Naive thymus-derived CD8-positive, alpha-beta T cell (primary cell): ENCODE measurements at places on chromosomes 6 and 20. TPM values are rescaled to one million over a fixed set of nuclear protein-coding genes. Genes with fewer than 3 reads are reported as not detected.

The GLP1R gene
- total RNA-seq, result not detected

The PXT1 gene
- total RNA-seq, result 0.16 TPM

The CAP2 gene
- total RNA-seq, result not detected

The INSM1 gene
- total RNA-seq, result not detected

The PCIF1 gene
- 77.7 TPM for total RNA-seq

The MATN4 gene
- total RNA-seq, result not detected

The BCAS4 gene
- total RNA-seq, result 77.4 TPM

The CRISP3 gene
- total RNA-seq, result not detected

DNA sequence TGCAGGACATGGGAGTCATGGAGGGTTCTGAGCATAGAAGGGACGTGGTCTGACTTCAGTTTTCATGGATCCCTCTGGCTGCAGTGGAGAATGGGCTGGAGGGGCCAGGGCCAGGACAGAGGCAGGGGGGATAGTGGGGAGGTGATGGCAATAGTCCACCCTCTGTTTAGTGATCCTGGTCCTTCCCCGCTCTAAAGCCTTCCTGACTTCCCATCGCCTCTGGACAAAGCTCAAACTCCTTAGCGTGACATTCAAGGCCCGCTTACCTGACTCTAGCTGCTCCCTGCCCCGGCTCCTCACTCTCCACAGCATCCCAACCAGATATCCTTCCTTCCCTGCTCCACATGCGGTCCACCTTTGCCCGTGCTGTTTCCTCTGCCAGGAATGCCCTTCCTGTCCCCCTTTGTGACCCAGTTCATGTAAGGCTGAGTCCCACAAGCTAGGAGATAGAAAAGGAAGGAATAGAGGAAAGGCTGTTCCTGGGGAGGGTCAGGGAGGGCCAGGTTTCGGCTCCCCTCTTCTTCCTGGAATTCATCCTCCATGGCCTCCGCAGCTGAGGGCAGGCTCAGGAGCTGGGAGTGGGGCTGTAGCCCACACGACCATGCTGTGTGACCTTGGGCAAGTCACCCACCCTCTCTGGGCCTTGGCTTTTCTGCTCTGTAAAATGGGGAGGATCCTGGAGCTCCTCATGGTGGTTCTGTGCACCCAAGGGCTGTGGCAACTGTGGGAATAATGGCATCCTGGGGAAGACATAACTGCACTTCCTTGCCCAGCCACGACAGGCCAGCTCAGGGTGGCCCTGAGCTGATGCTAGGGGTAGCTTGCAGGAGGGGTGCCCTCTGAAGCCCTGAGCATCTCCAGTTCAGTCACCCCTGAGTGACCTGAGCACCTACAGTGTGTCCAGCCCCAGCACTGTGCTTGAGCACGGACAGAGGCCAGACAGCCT lies 116.1 kb downstream of the CEBPB start:
- no peak for DNase-seq

DNA sequence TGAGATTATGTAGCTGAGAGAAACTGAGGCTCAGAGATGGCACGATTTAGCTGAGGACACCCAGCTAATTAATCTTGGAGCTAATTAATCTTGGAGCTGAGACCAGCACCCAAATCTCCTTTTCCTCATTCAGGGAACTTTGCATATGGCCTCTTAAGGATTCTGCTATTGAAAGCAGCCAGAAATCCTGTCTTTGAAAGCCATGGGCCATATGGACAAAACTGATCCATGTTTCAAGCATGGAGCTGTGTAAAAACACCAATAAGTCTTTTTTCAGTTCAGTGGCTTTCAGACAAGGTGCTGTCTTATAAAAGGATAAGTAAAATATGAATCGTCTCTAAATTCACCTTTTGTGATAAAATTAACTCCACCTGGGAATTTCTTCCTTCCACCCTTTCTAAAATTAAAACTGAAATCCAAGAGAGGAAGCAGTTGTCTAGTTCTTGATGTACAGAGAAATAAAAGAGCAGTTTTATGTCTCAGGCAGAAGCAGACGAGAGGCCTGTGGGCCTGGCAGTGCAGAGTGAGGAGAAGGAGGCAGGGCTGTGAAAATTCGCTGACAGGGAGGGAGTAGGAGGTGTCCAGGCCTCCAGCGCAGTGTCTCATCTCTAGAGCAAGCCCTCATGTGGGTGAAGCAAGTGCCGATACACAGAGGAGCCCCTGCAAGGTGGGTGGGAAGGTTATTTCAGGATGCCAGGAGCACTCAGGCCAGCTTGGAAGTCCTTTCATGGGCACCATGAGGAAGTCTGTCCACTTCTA lies 266.9 kb downstream of the UST start:
- DNase-seq, result no peak

DNA sequence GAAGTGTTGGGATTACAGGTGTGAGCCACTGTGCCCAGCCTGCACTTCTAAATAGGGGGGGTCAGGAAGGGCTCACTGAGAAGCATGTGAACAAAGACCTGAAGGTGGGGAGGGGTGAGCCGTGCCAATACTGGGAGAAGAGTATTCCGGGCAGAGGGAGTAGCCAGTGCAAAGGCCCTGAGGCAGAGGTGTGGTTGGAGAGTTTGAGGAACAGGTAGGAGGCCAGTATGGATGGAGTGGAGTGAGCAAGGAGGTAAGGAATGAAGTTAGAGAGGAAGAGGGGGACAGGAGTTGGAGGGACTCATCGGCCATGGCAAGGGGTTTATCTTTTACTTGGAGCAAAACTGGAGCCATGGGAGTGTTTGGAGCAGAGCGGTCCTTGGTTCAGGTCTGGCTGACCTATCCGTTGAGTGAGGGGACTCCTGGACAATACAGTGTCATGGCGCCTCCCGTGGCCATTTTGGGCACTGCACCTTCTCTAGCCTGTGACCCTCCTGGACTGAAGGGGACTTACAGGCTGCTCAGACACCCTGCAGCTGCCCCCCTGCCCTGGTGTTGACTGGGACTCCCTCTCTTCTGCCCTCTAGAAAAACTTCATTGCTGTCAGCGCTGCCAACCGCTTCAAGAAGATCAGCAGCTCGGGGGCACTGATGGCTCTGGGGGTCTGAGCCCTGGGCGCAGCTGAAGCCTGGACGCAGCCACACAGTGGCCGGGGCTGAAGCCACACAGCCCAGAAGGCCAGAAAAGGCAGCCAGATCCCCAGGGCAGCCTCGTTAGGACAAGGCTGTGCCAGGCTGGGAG lies 12.1 kb downstream of the FOXS1 start:
- peak; percentile 32 for DNase-seq

GRCh38 chr6:38086346-38086745 lies 266.8 kb downstream of the ZFAND3 start:
- DNase-seq, result no peak

- DNase-seq, result no peak
These were observed 17.8 kb downstream of the GZF1 start for GRCh38 chr20:23379772-23380171.

GRCh38 chr6:110432285-110432900 lies 17.0 kb upstream of the DDO start:
- DNase-seq, result no peak

- DNase-seq, result no peak
These were observed 655.2 kb upstream of the MAP3K7 start for GRCh38 chr6:91241946-91242613.

DNA sequence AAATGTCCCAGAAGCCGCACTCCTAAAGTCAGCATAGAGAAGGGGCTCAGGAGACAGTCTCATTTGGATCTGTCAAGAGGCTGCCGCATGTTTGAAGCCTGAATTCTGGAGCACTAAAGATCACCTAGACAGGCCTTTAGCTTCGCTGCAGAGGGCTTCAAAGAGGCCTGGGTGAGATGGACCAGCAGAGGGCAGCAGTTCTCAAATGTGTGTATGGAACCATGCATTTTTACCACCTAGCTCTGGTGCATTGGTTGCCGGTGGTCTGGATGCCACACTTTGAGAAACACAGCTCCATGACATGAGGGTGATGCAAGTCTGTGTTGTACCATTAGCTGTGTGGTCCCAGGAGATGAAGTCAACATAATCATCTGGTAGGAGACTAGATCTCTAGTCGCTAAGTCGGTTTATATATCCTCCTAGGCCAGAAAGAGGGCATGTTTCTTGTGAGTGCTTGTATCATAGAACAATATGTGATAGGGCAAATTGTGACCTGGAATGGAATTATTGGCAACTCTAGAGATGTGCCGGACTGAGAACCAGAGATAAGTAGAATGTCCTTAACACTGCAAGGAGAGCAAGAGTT lies 64.8 kb downstream of the KIAA0319 start:
- peak; percentile 60 for DNase-seq

GRCh38 chr20:23115822-23116221 lies 29.7 kb upstream of the CD93 start:
- DNase-seq, result no peak

- DNase-seq, result no peak
These were observed 152.5 kb downstream of the FOXC1 start for GRCh38 chr6:1762203-1762602.

DNA sequence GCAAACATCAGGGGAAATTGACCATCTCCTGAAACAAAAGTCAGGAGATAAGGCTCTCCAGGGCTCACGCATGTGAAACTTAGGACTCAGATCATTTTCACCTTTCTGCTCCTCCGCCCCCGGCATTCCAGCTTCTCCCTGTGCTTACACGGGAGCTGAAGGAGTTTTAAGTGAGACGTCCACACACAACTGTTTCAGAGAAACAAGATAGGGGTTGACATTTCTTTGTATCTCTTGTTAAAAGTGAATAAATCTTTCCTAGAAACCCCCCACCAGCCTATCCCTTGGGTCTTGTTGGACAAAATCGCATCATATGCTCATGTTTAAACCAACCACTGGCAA lies 46.1 kb downstream of the FAM50B start:
- DNase-seq, result no peak

GRCh38 chr6:105573138-105573537 lies 170.3 kb upstream of the PREP start:
- DNase-seq, result no peak

DNA sequence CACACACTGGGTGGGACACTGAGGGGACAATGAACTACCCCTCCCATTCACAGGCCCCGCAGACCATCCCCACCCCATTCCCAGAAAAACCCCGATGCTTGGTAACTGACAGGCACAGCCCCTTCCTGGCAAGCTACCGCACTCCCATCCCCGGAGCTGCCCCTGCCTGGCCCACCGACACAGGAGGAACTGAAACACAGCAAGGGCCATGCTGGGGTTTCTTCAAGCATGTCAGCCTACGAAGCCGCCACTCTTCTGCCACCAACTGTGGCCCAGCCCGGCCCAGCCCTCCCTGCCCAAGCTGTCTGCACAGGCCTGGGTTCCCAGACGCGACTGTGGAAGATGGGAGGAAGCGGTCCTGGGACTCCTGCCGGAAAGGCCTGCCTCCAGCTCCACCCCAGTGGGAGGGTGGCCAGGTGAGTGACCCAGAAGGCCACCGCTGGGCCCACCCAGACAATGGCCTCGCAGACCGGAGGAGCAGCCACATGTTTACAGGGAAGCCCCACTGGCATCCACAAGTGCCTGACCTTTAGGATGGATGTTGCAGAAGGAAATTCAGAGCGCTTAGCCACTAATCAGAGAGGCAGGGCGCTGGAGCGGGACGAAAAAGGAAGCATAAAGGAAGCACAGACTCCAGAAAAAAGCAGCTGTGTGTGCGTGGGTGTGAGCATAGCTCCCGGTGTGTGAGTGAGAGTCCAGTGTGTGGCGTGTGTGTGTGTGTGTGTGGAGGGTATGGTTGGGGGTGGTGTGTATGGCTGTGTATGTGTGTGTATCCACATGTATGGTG lies 91.6 kb downstream of the PRND start:
- DNase-seq, result peak; percentile 44

GRCh38 chr6:101760843-101761621 lies 367.5 kb downstream of the GRIK2 start:
- no peak for DNase-seq

GRCh38 chr20:1813101-1813529 lies 82.1 kb upstream of the SIRPA start:
- no peak for DNase-seq

DNA sequence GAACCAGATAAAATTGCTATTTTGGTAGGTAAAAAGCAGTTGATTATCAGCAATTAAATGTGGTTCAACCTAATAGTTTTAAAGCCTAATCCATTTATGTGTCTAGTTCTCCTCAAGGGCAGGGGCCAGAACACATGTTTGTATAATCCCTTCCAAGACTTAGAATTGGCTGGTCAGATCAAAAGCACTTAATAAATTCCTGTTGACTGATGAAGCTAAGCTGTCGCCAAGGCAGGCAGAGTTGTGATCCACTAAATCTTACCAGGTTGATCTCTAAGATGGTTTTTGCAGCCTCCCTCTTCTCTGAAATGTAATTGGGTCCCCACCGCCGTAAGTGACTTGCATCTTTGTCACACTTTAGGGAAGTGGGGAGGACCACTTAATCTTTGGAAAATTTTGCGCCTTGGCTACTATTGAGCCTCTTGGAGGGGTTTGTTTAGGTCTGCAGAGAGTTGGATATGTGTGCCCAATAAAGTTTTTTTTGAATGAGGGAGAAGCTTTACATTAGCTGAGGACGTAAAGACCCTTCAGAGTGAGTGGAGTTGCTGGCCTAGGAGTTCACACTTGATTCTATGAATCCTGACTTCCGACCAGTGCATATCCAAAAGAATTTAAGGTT lies 65.9 kb downstream of the PHF20 start:
- no peak for DNase-seq

DNA sequence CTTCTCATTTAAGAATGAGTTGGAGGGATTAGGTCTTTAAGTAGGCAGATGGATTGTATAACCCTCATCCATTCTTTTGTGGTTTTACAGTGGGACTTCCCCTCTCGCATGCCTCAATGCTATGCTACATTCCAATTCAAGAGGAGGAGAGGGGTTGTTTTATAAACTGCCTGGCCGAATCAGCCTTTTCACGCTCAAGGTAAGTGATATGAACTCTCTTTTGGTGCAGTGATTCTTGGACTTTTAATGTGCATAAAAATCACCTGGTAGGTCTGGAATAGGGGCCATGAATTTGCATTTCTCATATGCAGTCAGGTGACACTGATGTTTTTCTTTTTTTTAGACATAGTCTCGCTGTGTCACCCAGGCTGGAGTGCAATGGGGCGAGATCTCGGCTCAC lies 10.8 kb downstream of the ASXL1 start:
- DNase-seq, result no peak

DNA sequence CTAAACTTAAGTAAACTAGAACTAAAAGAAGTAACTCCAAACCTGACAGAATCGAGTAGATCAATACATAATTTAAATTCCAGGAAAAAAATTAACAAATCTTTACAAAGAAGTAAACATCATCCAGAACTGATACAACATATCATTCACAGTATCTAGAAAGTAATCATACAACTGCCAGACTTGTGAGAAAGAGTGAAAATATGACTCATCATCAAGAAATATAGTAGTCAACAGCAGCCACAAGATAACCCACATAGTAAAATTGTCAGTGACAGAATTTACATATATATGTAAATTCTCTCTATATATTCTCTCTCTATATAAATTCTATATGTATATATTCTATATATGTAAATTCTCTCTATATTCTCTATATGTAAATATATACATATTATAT lies 242.8 kb upstream of the RGS17 start:
- no peak for DNase-seq
